Inflammatory macrophage treated with lipopolysaccharide for 1 hour (primary cell): ENCODE measurements at places on chromosomes 1 and 21.
A peak's percentile ranks its signal among the peaks of the same experiment; 100 is the strongest.

- no peak for DNase-seq
Observed at GRCh38 chr21:37509802-37510393, 143.3 kb downstream of the DYRK1A start.

- no peak for DNase-seq
Observed at GRCh38 chr1:2840036-2840809, 38.7 kb upstream of the TTC34 start.

- DNase-seq: no peak
Observed at GRCh38 chr1:201295346-201295745, 12.0 kb downstream of the PKP1 start.

DNA sequence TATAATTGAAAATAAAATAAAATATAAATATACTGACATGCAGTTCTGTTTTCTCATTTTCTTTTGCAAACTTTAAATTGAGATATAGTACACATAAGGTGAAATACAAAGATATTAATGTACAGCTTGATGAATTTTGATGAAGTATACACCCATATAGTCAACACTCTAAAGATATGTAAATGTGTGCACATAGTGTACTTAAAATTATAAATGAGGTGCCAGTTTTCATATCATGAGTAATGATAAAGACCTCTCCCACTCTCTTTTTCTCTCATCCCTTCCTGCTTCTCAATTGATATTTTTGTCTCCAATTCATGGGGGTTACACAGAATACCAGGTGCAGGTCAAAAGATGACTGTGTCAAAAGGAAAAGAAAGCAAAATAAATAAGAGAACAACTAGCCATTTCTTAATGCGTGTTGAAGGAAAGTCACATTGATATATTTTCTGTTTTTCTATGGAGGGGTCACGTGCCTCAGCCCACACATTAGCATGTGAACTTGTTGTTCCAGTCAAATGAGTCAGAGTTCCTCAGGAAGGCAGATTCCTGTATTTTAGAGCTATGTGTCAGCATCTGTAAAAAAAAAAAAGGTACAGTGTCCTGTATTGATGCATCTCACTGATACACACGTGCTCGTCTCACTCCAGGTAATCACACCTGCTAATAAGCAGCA lies 64.3 kb upstream of the HOOK1 start:
- DNase-seq: peak; percentile 81

DNA sequence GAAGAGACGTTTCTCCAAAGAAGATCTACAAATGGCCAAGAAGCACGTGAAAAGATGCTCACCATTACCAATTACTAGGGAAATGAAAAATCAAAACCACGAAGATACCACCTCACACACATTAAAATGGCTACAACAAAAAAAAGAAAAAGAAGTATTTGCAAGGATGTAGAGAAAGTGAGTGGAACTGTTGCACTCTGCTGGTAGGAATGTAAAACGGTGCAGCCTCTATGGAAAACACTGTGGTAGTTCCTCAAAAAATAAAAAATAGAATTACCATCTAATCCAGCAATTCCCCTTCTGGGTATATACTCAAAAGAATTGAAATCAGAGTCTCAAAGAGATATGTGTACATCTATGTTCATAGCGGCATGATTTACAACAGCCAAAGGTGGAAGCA lies 115.4 kb upstream of the EDN2 start:
- no peak for DNase-seq

GRCh38 chr1:97092824-97093223 lies 371.2 kb downstream of the PTBP2 start:
- no peak for DNase-seq

DNA sequence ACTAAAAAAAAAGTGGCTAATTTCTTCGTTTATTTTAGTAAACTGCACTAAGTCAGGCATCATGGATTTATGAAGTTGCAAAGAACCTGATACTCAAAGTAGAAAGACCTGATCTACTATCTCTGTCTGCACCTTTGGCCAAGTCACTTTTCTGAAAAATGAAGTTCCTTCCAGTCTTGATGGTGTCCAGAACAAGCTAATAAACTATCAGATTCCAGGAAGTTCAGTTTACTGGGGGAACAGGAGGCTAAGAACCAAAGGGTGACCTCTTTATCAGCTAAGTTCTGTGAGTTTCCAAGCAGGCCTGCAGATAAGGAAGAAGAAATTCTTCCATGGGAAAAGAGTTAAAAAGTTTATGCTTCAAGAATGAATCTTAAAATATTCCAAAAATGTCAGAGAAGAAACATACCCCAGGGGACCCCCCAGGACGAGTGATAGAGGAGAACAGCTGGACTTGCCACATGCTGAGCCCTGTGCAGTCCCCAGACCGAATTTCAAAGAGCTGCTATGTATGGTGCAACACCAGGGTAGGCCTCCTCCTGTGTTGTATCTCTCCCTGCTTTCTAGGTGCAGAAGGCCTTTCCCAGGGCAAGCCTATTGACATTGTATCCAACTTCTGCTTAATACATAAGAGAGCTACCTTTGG lies 72.8 kb upstream of the FGGY start:
- no peak for DNase-seq

GRCh38 chr1:110302836-110303235 lies 36.3 kb upstream of the RBM15 start:
- no peak for DNase-seq

DNA sequence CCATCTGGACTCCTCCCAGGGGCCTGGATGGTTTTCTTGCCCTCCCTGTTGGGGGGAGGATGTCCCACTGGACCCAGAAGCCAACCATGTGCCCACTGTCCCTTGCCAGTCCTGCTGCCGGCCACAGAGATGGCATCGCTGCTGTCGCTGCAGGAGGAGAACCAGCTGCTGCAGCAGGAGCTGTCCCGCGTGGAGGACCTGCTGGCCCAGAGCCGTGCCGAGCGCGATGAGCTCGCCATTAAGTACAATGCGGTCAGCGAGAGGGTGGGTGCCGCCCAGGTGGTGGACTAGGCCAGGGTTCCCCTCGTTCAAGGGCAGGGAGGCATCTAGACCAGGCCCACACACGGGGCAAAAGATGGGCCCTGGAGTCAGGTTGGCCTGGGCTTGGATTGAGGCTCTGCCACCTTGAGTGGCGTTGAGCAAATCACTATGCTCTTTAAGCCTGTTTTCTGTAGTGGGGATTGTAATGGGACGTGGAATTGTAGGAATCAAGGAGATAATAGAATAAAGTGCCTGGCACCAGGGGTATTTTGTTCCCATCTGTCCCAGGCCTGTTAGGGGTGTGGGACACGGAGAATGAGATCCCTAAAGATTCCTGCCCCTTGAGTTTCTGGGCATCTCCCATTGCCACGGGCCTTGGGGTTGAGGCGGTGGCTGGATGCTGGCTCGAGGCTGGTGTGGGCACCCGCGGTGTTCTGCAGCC lies 2.6 kb downstream of the CROCC start:
- DNase-seq: no peak

DNA sequence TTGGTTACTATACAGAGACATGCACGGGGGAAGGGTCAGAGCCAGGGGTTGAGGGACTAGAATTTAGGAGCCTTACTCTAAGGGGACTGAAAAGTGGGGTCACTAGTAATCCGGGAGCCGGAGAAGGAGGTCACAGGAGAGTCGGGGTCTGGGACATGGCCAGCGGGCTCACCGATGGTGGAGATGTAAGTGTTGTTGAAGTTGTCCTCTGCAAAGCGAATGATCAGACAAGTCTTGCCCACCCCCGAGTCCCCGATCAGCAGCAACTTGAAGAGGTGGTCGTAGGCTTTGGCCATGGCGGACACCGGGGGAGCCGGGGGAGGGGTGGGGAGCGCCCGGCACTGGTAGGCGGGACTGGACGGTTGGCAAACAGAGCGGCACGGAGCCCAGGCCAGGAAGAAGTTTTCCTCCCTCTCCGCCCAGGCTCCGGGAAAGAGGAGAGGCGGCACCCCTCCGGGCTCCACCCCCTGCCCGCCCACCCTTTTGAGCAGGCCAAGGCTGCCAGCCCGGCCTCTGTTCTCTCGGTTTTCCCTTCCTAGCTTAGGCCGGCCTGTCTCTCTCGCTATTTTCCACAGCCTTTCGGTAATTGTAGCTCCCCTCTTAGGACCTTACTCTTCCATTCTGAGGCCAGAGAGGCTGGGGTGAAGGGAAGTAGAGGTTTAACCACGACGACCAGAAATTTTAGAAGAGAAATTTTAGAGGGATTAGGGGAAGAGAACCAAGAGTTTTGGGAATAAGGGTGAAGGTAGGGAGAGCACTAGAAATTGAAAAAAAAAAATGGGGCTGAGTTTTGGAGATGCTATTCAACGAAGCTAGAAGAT lies at the start of gene RAB13:
Gene RAB13 (minus strand): TSS at position 399 of the 821 bp plus-strand sequence. CDS start 103 bp downstream, at position 296.
- DNase-seq: peak; percentile 75

DNA sequence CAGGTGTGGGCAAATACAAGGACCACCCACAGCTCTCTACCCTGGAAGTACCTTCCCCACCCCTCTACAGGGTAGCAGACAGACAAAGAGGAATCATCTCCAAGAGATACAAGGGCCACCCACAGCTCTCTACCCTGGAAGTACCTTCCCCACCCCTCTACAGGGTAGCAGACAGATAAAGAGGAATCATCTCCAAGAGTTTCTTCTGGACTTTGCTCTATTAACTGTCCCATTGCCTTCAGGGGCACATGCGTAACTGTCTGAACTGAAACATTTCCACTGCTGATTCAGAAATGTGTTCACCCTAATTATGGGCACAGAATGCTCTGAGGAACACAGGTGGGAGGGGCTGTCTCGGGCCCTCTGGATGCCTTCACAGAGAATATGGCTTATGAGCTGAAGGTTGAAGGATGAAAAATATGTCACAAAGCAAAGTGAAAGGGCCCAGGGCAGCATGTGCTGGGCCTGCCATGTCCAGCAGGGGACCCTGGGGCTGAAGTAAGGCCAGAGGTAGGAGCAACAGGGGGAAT lies 43.9 kb downstream of the ZNF281 start:
- DNase-seq: no peak

GRCh38 chr21:14064296-14064645 lies 146.5 kb downstream of the LIPI start:
- no peak for DNase-seq

DNA sequence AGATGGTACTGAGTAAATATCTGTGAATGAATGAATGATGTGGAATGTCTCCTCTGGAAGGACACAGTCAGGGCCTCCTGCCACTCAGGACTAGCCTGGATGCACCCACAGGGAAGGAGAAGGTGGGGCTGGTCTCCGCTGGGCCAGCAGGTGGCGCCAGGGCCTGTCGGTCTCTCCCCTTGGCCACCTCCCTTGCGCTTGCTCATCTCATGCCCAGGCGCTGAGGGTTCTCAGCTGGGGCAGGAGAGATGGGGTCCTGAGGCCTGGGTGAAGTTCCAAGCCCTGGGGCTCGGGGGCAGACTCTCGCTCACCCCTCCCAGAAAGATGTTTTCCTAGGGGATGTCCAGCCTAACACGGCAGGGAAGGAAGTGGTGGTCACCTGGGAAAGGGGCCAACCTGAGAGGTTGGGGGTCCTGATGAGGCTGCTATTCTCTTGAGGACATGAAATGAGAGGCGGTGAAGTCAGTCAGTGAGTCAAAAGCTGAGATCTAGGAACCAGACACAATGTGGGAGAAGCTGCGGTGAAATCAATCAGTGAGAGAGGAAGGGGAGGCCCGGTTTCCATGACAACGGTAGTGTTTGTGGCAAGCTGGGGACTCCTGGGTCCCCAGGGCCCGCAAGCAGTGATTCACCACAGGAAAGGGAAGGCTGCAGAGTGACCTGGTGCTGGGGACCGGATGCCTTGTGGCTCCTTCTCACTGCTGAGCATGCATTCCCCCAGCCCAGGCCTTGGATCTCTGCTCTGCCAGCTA lies 14.6 kb upstream of the MEX3A start:
- peak; percentile 88 for DNase-seq

DNA sequence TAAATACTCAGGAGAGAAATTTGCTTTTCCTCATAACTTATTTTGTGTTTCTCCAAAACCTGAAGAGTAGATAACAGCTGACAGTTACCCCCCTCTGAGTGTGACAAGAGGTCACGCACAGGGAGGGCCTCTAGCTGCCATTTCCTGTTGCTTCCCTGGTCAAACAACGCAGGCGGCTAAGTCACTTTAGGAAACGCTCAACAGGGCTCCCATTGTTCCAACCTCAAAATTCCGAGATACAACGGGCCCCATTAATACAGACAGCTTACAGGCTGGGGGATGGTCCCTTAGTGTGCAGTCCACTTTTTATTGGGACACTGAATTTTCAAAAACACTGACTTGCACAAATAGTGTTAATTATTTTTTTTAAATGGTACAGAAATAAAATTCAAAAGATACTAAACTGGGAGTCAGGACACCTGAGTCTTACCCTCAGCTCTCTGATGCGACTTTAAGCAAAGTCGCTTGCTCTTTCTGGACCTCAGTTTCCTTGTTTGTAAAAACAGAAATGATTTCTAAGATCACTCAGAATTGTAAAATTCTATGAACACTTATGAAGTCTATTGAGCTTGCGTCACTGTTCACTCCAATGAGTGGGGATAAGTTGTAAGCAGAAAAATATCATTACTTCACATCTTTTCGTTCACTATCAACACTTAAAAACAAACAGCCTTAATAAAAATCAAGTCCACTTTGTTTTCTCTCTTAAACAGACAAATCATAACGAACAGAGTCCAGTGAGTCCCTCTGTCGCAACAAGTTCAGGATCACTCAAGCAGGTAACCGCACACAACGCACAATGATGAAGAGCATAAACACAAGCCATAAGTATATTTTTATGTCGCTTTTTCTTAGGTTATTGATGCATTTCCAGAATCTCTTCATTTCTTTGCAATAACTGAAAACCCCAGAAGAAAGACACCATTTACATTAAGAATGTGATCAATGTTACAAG lies 13.5 kb downstream of the LZIC start:
- no peak for DNase-seq

- DNase-seq: no peak
Observed at GRCh38 chr21:34800797-34801518, 132.2 kb downstream of the CLIC6 start.

GRCh38 chr1:228321435-228321834 lies 85.2 kb downstream of the TRIM11 start:
- DNase-seq: no peak

DNA sequence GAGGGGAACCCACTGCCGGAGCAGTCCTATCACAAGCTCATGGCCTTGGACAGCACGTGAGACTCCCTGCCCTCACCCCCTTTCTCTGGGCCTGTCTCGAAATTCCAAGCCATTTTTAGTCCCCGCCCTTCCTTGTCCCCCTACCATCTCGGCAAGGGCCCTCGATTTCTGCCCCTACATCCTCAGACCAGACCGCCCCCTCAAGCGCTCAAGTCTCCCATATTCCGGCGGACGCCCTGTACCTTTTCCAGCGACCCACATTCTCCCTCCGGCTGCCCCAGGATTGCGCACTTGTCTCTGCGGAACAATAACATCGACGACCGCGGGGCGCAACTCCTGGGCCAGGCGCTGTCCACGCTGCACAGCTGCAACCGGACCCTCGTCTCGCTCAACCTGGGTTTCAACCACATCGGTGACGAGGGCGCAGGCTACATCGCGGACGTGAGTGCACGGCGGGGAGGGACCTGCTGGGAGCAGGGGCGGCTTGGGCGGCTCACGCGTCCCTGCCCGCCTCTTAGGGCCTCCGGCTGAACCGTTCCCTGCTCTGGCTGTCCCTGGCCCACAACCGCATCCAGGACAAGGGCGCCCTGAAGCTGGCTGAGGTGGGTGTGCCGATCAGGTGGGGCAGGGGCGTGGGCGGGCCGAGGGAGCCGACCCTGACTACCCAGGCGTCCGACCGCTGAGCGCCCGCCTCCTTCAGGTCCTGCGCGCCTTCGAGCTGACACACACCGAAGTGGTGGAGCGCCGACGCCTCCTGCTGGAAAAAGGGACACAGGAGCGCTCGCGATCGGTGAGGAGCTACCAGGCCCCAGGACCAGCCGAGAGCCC lies 7.0 kb downstream of the LRRC71 start:
- DNase-seq: peak; percentile 39
